Lower leg skin (tissue), 4 donors: ENCODE measurements at places on chromosomes 16 and 17.

DNA sequence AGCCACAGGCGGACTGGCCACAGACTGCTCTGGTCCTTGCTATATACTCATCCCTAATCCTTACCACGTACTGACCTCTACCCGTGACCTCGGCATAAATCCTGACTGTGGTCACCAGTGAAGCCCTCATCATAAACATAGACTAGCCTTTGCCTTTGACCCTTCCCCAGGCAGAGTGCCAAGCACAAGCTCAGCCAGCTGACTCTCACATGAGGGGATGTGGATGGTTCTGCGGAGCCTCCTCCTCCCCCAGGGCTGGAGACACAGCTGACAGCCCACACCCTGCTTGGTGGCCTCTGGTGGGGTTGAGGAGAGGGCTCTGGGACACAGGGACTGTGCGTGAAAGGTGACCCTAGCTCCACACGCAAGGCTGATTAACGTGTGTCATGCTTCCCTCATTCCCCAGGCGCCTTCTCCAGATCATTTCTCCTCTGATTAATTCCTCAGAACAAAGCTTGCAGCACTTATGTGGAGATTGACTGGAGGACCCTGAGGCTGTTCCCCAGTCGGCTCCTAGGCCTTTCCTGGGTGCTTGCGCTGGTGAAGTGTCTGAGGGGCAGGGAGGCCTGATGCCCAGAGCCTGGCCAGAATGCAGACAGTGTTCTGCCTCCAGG lies 241.5 kb upstream of the NLRP1 start:
- no peak for DNase-seq

- DNase-seq, result no peak
Observed at GRCh38 chr16:77133706-77134105, 57.3 kb upstream of the MON1B start.

GRCh38 chr17:17144916-17145665 lies 61.0 kb downstream of the PLD6 start:
- DNase-seq, result no peak

GRCh38 chr16:51376080-51376479 lies 225.0 kb upstream of the SALL1 start:
- no peak for DNase-seq

DNA sequence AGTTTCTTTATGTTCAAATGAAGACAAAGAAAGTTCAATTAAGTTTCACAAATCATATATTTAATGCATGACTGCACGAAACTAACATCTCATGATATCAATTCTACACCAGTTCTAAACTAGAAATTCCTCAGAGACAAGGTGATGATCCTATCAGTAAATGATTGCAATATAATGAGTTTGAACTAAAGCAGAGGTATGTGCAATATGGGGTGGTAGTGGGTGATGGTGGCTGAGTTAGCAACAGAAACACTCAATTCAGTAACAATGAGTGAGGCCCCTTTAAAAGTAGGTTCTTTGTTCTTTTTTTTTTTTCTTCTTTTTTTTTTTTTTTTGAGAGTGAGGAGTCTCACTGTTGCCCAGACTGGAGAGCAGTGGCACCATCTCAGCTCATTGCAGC lies 1551.7 kb upstream of the GOT2 start:
- no peak for DNase-seq

GRCh38 chr16:58931436-58931835 lies 197.3 kb upstream of the GOT2 start:
- DNase-seq, result no peak

GRCh38 chr17:62807812-62808575 lies at the start of gene MARCHF10:
Gene MARCHF10, minus strand, starts transcription at chr17:62808314. Its CDS starts 6,579 bp downstream, at chr17:62801735.
- peak; percentile 77 for DNase-seq

DNA sequence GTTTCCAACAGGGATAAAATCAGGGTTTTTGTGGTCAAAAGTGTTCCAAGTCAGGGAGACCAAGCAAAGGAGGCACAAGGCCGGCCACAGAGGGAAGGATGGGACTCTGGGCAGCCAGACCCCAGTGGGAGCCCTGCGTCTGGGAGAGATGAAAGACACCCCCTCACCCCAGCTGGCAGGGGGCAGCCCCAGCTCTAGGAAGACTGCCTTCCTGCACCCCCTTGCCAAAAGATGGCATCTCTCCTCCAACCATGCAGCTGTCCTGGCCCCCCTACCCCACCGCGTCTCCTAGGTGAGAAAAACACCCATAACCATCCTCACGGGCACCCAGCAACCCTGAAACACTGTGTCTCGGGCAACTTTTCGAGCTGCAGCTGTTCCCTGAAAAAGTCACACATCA lies 51.3 kb downstream of the CUEDC1 start:
- DNase-seq, result no peak

GRCh38 chr17:75734674-75735294 lies 13.5 kb downstream of the ITGB4 start:
- DNase-seq, result no peak

- DNase-seq, result no peak
Observed at GRCh38 chr17:40014375-40014980, 762 bp upstream of the CSF3 start.

DNA sequence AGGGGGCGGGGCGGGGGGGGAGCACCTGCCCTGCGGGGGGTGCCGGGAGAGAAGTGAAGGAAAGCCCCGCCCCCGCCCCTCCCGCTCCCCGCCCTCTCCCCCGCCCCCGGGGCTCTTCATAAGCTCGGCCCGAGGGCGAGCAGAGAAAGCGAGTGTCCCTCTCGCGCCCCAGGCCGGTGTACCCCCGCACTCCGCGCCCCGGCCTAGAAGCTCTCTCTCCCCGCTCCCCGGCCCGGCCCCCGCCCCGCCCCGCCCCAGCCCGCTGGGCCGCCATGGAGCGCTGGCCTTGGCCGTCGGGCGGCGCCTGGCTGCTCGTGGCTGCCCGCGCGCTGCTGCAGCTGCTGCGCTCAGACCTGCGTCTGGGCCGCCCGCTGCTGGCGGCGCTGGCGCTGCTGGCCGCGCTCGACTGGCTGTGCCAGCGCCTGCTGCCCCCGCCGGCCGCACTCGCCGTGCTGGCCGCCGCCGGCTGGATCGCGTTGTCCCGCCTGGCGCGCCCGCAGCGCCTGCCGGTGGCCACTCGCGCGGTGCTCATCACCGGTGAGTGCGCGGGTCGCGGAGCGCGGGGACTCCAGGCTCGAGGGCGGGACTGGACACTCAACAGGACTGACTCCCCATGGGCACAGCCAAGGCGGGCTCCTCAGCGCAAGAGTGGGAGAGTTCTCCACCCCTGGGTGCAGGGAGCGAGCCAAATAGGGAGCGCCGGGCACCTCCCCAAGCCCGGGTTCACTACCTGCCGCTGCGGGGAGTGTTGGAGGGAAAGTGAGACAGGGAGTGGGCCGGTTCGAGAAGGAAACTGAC lies at the start of gene HSD11B2:
TSS of gene HSD11B2 (plus strand) at position 145 of the 798 bp plus-strand sequence. CDS start at position 273, 128 bp downstream.
- DNase-seq, result peak; percentile 91

GRCh38 chr16:72371307-72372086 lies 199.5 kb upstream of the PMFBP1 start:
- no peak for DNase-seq

- peak; percentile 75 for DNase-seq
Observed at GRCh38 chr16:3857189-3858043, 23.1 kb downstream of the CREBBP start.

DNA sequence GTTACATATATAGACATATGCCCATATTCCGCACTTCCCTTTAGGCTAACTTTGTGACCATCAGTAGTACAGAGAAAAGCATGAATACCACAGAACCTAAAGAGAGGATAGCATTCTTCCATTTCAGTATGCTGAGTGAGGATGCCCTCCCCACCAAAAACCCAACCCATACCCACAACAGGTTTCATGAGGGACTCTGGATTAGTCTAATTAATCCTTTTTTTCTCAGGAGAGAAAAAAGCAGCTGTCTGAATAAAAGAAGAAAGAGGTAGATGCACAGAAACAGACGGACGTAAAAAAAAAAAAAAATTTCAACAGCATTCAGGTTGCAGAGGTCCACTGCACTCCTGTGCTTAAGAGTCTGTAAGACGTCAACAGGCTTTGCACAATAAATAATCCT lies 6.7 kb downstream of the MMD start:
- DNase-seq, result no peak

DNA sequence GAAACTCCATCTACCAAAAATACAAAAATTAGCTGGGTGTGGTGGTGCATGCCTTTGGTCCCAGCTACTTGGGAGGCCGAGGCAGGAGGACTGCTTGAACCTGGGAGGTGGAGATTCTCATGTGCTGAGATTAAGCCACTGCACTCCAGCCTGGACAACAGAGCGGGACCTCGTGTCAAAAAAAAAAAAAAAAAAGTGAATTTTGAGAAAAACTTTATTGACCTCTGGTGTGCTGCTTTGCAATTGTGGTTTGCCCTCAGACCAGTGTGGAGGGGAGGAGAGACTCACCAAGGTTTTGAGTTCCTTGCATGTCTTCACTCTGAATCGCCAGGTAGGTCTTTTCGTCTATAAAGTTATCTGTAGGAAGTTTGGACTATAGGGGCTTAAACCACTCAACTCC lies 145.2 kb downstream of the CPPED1 start:
- no peak for DNase-seq

DNA sequence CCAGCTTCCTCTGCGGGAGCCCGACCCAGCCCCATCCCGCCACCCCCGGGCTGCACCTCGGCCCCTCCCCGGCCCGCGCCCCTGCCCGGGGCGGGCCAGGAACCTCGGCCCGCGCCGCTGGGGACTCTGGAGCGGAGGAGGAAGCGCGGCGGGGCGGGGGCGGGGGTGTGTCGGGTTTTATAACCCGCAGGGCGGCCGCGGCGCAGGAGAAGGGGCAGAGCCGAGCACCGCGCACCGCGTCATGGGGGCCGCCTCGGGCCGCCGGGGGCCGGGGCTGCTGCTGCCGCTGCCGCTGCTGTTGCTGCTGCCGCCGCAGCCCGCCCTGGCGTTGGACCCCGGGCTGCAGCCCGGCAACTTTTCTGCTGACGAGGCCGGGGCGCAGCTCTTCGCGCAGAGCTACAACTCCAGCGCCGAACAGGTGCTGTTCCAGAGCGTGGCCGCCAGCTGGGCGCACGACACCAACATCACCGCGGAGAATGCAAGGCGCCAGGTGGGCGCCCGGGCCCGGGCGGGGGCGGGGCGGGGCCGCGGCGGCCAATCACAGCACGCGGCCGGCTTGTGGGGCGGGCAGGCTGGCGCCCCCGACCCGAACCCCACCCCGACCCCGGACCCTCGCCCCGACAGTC lies at the start of gene ACE:
TSS of gene ACE (plus strand) at position 208 of the 626 bp plus-strand sequence. CDS start at position 242, 34 bp downstream.
- no peak for DNase-seq

- DNase-seq, result no peak
Observed at GRCh38 chr17:62722625-62723024, 85.5 kb downstream of the MARCHF10 start.

DNA sequence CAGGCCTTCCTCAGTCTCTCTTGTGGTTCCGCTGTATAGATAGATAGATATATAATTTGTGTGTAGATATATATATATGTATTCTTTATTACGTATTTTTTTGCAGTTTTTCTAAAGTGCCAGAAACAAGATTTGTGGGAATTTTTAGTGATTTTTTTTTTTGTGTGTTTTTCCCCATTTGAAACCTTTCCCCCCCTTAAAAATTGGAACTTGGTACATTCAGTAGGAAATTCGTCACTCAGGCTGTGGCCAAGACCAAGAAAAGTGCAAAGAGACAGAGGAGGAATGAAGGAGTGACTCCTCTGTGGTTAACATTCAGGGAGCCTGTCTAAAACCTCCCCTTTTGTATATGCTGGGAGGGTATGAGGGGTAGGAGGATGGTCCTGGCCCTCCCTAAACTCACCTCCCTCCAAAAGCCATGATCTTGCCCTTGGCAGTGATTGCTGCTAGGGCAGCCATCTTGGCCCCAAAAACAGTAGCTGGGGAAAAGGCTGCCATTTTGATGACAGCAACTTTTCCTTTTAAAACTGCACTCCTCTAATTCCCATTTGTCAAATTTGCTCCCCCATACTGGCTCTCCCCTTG lies 15.2 kb downstream of the CHRNB1 start:
- no peak for DNase-seq

DNA sequence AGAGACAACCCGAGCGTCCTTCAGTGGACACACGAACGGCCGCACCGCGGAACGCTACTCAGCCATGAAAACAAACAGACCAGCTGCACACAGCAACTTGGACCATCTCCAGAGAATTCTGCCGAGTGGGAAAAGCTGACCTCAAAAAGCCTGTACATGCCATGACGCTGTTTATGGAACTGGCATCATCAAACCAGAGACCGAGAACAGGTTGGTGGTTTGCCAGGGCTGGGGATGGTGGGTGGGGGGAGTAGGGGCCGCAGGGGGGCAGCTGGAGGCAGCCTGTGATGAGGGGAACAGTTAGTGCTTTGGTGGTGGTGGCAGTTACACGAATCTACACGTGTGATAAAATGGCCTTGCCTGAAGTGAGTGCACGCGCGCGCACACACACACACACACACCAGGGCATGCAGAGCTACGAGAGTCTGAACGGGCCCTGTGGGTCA lies 169.8 kb downstream of the LAT start:
- DNase-seq, result no peak

- DNase-seq, result no peak
Observed at GRCh38 chr17:35773679-35774425, 13.2 kb downstream of the C17orf50 start.

GRCh38 chr16:84361546-84361945 lies 6.8 kb upstream of the ATP2C2 start:
- no peak for DNase-seq

DNA sequence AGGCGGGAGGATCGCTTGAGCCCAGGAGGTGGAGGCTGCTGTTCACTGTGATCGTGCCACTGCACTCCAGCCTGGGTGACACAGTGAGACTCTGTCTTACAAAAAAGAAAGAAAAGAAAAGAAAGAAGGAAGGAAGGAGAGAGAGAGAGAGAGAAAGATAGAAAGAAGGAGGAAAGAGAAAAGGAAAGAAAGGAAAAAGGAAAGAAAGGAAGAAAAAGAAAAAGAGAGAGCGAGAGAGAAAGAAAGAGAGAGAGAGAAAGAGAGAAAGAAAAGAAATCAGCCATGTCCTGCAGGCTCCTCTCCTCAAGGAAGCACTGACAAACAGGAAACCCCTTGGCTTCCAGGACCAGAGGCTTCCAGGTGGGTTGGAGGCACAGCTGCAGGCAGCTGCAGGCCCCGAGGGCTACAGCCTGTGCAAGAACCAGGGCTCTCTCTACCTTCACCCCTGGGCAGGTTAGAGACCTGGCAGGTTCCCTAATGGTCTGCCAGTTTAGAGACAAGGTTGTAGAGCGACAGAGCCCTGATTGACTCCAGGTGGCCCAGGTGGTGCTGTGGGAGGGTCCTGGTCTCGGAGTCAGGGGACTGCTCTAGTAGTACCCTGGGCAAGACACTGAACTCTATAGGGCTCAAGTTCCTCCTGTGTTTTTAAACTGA lies 53.8 kb downstream of the PECAM1 start:
- DNase-seq, result no peak

GRCh38 chr17:65190467-65191097 lies 53.4 kb downstream of the RGS9 start:
- DNase-seq, result no peak

- no peak for DNase-seq
Observed at GRCh38 chr17:79706931-79707850, 23.6 kb upstream of the ENPP7 start.

DNA sequence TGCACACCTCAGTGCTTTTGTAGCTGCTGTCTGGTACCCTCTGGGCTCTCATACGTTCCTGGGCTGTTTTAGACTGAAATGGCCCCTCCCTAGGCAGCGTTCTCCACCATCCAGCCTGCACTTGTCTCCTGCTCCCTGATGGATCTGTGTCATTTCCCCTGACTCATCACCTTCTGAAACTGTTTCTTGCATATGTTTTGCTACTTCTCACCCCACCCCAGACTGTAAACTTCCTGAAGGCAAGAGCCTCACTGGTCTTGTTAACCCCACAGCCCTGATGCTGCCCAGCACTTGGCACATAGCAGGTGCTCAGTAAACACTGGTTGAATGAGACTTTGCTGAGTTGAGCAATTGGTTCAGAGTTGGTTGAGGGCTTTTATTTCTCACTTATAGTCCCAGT lies 78.7 kb downstream of the CRISPLD2 start:
- DNase-seq, result no peak

- no peak for DNase-seq
Observed at GRCh38 chr16:58433569-58433951, 41.3 kb downstream of the GINS3 start.

- DNase-seq, result no peak
Observed at GRCh38 chr17:72422204-72422504, 301.3 kb downstream of the SOX9 start.
